ENCODE measurements at places on chromosomes 3 and 15. TPM values are rescaled to one million over a fixed set of nuclear protein-coding genes. Genes with fewer than 3 reads are reported as not detected.

- no peaks in the 10 kb centered on the region for H3K4me1 ChIP-seq
- H3K36me3 ChIP-seq, result no peaks in the 10 kb centered on the region
- no peak overlapping the region for H3K4me3 ChIP-seq
- H3K27me3 ChIP-seq, result peaks cover 19% of the 10 kb centered on the region
- no peak overlapping the region for H3K27ac ChIP-seq
These were observed 37.6 kb upstream of the CLDN18 start for GRCh38 chr3:137972396-137972795.

DNA sequence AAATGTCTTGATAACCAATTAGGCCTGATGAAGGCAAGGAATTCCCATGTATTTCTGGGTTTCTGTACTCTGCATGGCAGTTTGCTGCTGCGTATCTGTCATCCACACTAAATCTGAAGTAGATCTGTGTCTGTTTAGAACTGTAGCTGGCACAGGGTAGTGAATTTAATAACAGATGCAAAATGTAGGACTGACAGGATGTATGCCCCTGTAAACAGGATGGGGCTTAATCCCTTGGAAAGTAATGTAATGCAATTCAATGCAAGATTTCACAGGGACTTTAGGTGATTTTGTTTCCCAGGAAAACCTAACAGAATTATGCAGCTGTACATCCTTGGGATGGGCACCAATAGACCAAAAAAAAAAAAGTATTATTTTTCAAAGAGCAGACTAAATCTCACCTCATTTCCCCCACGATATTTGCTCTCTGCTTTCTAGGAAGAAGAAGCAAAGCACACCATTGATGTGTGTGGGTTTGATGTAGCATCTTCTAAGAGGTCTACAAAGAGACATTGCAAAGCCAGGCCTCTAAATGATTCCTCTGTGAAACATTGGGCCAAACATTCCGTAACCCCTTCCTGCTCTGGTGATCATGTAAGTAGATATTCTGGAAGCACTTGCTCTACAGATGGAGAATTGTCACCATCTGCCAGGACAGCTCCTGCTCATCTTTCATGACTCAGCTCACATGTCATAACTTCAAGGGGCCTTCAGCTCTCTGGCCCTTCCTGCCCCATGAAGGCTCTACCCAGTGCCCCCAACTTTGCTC, 464.3 kb upstream of the RGMA start:
- peaks cover 4% of the 10 kb centered on the region for H3K36me3 ChIP-seq
- peaks cover 6% of the 10 kb centered on the region for H3K27me3 ChIP-seq
- no peak overlapping the region for H3K27ac ChIP-seq
- no peaks in the 10 kb centered on the region for H3K4me1 ChIP-seq
- DNase-seq, result no peak

MORC1 gene
- total RNA-seq, result not detected

DNA sequence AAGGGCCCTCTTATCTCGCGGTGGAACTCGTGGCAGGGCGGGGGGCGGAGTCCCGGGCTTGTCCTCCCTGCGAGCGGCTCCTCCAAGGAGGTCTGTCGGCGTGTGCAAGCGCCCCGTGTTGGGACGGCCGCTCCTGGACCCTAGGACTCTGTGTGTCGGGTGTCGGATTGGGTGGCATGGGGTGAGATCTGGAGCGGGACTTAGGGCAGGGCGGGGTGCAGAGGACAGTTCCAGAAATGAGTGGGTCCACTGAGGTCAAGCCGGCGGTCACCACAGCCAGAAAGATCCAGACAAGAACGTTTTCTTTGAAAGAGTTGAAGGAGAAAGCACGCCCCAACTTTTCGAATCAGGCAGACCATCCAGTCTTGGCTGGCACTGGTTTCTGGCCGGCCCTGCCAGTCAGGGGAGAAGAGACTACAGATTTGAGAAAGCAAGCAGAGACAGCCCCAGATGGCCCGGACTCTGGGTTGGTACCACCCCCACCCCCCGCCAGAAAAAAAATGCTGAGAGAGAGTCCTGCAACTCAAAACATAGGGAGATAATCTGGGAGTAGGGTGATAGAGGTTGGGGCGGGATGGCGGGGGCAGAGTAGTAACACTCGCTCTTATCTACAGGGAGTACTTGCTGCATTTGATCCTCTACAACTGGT, 784 bp upstream of the CISH start:
- no peak for DNase-seq
- peaks cover 5% of the 10 kb centered on the region for H3K36me3 ChIP-seq
- peak overlapping the region; percentile 91 for H3K27ac ChIP-seq
- peaks cover 42% of the 10 kb centered on the region for H3K4me1 ChIP-seq
- H3K27me3 ChIP-seq, result no peaks in the 10 kb centered on the region

DNA sequence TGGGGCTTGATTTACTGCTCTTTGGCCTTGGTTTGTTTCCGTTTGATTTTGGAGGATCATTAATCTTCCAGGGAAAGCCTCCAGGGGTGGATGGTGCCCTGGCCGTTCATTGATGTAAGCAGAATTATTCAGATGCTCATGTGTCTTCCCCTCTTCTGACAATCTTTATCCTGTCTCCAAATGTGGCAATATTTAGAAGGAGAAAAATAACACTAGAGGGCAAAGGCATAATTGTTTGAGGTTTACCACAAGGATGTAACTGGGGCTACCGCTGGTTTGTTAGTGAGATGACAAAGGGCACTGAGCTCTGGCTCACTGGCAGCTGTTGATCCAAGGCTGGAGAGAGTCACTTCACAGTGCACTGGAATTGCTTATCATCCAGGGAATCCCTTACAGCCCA, 18.2 kb upstream of the PLCL2 start:
- peaks cover 14% of the 10 kb centered on the region for H3K4me1 ChIP-seq
- no peaks in the 10 kb centered on the region for H3K36me3 ChIP-seq
- H3K4me3 ChIP-seq, result no peak overlapping the region
- DNase-seq, result no peak
- no peaks in the 10 kb centered on the region for H3K27me3 ChIP-seq
